Sigmoid colon (tissue), 7 donors: ENCODE measurements at places on chromosomes 6 and 20. TPM values are rescaled to one million over a fixed set of nuclear protein-coding genes. Genes with fewer than 3 reads are reported as not detected.
A peak's percentile ranks its signal among the peaks of the same experiment; 100 is the strongest.

GRCh38 chr6:161218222-161218621 is 55.6 kb downstream of the AGPAT4 start:
- H3K36me3 ChIP-seq = peaks cover 7% of the 10 kb centered on the region
- no peak for DNase-seq
- peaks cover 5% of the 10 kb centered on the region for H3K4me1 ChIP-seq
- no peak overlapping the region for H3K27ac ChIP-seq
- no peak overlapping the region for H3K4me3 ChIP-seq

DNA sequence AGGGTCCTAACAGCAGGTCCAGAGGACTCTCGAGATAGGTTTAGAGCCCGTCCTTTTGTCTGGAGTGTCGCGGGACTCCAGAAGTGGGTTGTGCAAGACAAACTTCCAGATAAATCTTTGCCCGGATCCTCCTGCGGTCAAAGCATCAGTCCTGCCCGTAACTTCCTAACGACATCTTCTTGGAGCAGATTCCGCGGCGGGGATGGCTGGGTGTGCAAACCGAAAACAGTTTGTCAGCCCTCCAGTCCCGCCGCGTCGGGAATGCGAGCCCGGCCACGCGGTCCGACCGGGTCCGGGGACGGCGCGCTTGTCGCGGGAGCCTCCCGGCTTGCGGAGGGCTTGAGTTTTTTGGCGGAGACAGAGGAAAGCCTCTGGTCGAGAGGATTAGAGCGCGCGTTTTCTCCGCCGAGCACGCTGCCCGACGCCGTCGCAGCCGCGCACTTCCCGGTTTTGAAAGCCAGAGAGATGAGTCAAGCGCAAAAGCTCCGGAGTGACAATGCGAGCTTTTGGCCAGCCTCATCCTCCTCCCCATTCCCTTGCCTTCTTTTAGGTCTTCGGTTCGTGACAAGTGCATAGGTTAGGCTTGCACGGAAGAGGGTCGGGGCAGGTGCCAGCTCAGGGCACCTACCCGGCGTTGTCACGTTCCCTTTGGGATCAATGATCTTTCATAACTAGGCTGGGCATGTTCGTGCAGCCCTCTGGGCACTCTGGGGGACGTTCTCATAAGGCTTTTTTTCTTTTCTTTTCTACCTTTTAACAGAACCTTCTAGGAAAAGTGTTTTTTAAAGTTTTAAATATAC is 91.3 kb upstream of the PRDM1 start:
- peaks cover 35% of the 10 kb centered on the region for H3K4me1 ChIP-seq
- peak; percentile 69 for DNase-seq
- H3K27ac ChIP-seq = peak overlapping the region; percentile 26
- no peaks in the 10 kb centered on the region for H3K36me3 ChIP-seq
- peaks cover 100% of the 10 kb centered on the region for H3K27me3 ChIP-seq

DNA sequence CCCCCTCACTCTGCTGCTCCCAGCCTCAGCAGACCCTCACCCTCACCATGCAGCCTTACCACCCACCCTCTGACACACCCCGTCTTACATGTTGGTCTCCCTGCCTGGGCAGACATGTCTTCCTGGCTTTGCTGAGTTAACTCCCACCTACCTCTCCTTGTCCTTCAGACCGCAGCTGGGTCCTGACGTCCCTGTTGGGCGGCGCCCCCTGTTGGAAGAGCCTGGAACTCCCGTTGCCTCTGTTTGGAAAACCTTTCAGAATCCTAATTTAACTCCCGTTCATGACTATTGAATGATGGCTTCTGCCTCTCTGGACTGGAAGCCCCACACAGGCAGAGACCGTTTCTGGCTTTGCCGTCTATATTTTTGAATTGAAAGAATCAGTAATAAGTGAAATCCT is 245.1 kb downstream of the MYLK4 start:
- H3K27me3 ChIP-seq = no peaks in the 10 kb centered on the region
- H3K4me1 ChIP-seq = no peaks in the 10 kb centered on the region
- H3K36me3 ChIP-seq = no peaks in the 10 kb centered on the region
- no peak overlapping the region for H3K27ac ChIP-seq
- no peak for DNase-seq
- no peak overlapping the region for H3K4me3 ChIP-seq

GRCh38 chr6:797479-798077 is 104.6 kb upstream of the EXOC2 start:
- DNase-seq = no peak
- no peak overlapping the region for H3K4me3 ChIP-seq
- H3K4me1 ChIP-seq = no peaks in the 10 kb centered on the region
- H3K27ac ChIP-seq = no peak overlapping the region
- peaks cover 9% of the 10 kb centered on the region for H3K27me3 ChIP-seq

DNA sequence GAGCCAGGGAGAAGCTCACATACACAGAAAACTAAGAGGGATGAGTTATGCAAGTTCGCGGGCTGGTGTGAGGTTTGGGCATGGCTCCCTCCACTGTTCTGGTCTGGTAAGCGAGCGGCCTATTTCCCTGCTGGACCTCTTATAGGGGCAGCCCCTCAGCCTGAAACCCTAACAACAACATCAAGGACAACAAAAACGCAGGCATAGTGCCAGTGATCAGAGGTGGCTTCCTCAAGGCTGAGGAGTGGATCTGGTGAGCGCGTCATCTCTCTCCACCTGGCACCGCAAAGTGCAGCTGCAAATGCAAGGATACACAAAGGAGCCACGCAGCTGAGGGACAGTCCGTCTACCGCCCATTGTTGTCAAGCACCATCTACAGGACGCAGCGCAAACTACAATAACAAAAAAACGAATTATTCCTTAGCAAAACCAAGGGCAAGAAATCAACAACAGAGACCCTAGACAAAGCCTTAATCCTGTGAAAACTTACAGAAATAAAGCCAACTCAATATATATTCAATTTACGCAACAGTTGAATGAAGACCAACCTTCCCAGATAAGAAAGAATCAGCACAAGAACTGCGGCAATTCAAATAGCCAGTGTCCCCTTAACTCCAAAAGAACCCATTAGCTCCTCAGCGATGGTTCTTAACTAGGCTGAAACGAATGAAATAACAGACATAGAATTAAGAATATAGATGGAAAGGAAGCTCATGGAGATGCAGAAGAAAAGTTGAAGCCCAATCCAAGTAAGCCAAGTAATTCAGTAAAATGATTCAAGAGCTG is 9.2 kb upstream of the DEFB110 start:
- H3K36me3 ChIP-seq = no peaks in the 10 kb centered on the region
- DNase-seq = no peak
- H3K4me1 ChIP-seq = no peaks in the 10 kb centered on the region
- H3K27me3 ChIP-seq = no peaks in the 10 kb centered on the region
- no peak overlapping the region for H3K27ac ChIP-seq

DNA sequence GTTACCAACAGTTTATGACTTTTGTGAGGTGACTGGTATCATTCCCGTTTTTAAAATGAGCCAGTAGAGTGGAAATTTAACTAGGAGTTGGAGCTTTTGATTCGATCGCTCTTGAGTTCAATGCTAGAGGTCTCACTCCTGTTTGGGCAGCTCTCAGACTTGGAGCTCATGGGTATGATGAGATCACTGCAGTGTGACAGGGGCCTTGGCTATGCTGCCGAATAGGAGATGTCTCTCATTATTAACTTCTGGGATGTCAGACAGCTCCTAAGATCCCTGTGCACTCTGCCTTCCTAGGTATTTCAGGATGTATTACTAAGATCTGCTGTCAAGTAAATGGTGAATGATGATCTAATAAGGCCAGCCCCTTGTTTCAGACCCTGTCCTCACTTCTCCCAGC is 20.4 kb downstream of the AKAP12 start:
- no peak for DNase-seq
- no peak overlapping the region for H3K4me3 ChIP-seq
- no peaks in the 10 kb centered on the region for H3K27me3 ChIP-seq
- H3K27ac ChIP-seq = no peak overlapping the region

- H3K27me3 ChIP-seq = no peaks in the 10 kb centered on the region
- H3K4me1 ChIP-seq = no peaks in the 10 kb centered on the region
- H3K27ac ChIP-seq = no peak overlapping the region
Observed at GRCh38 chr20:53786445-53787267, 193.0 kb upstream of the ZNF217 start.

DNA sequence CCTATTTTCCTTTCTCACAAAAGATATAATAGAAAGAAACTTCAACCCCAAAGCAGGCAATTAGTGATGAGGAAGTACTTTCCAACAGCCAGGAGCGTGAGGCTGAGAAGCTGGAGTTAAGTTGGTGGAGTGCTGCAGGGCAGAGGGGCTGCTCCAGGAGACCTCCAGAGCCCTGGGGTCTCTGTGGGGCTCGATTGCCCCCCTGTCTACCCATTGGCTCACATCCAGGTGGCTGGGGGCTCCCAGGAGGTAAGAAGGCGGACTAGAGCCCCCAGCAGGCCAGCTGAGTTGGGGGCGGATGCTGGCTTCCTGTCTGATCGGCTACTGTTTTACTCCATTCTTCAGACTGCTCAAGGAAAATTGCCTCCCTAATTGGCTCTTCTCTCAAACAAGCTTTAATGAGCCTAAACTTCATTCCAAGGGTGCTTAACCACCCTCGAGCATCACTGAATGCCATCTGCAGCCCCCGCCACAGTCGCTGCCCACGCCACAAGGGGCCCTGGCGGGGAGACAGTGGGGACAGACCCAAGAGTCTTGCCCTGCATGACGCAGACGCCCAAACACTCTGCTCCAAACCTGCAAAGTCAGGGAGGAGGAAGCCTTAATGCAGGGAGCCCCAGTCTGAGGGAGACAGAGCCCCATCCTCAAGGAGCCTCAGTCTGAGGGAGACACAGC is 78.6 kb downstream of the MDGA1 start:
- H3K36me3 ChIP-seq = no peaks in the 10 kb centered on the region
- H3K4me3 ChIP-seq = no peak overlapping the region
- DNase-seq = peak; percentile 48

DNA sequence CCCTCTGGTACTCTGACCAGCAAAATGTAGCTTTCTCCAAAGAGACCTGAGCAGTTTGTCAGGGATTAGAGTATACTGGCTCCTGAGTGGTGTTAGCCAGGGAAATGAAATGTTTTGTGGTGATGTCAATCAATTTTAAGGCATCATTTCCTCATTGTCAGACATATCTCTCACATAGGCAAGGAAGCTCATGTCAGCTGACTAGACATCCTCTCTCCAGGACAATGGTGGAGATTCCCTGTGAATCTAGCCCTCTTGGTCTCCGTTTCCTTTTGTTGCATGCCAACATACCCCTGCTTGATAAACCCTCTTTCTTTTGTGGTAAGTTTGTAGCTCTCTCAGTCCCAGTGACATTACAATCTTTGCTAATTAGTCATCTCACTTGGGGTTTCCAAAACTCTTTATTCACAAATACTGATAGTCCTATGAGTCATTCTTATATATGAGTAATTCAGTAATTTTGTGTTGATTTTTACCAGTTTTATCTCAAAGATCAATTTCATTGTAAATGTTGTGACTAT is 135.6 kb upstream of the PTPRK start:
- H3K27me3 ChIP-seq = no peaks in the 10 kb centered on the region
- no peak overlapping the region for H3K27ac ChIP-seq
- DNase-seq = no peak
- no peaks in the 10 kb centered on the region for H3K4me1 ChIP-seq
- H3K36me3 ChIP-seq = no peaks in the 10 kb centered on the region
- no peak overlapping the region for H3K4me3 ChIP-seq

DNA sequence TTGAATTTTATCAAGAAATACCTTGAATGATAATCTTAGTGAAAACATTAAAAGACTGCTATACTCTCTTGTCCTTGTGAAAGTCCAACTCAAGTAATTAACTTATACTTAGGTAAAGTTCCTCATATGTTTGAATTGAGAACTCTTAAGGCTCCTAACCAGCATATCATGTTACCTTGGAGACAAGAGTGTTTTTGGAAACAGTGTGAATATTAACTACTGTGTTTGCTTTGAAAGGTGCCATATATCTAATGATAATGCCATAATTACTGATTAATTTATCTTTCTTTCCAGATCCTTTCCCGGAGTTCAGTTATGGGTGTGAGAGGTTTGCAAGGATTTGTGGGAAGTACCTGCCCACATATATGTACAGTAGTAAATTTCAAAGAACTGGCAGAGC is 10.5 kb downstream of the FAM120B start:
- no peak overlapping the region for H3K4me3 ChIP-seq
- H3K36me3 ChIP-seq = peaks cover 7% of the 10 kb centered on the region
- H3K27ac ChIP-seq = peak overlapping the region; percentile 8
- H3K27me3 ChIP-seq = no peaks in the 10 kb centered on the region
- no peak for DNase-seq

Gene MROH8
- total RNA-seq = 4.9 TPM

Gene SIRPB2
- total RNA-seq = 10.2 TPM

Gene CPXM1
- total RNA-seq = 0.54 TPM

Gene RWDD2A
- total RNA-seq = 3.8 TPM

Gene MTFR2
- total RNA-seq = not detected

Gene SLC22A1
- total RNA-seq = 1.9 TPM
